ENCODE measurements at places on chromosomes 2 and 18.
A peak's percentile ranks its signal among the peaks of the same experiment; 100 is the strongest.

GRCh38 chr2:127096718-127097470 is 10.1 kb downstream of the BIN1 start:
- no peak for DNase-seq

GRCh38 chr2:177629357-177630024 is 236.9 kb downstream of the AGPS start:
- DNase-seq: no peak

DNA sequence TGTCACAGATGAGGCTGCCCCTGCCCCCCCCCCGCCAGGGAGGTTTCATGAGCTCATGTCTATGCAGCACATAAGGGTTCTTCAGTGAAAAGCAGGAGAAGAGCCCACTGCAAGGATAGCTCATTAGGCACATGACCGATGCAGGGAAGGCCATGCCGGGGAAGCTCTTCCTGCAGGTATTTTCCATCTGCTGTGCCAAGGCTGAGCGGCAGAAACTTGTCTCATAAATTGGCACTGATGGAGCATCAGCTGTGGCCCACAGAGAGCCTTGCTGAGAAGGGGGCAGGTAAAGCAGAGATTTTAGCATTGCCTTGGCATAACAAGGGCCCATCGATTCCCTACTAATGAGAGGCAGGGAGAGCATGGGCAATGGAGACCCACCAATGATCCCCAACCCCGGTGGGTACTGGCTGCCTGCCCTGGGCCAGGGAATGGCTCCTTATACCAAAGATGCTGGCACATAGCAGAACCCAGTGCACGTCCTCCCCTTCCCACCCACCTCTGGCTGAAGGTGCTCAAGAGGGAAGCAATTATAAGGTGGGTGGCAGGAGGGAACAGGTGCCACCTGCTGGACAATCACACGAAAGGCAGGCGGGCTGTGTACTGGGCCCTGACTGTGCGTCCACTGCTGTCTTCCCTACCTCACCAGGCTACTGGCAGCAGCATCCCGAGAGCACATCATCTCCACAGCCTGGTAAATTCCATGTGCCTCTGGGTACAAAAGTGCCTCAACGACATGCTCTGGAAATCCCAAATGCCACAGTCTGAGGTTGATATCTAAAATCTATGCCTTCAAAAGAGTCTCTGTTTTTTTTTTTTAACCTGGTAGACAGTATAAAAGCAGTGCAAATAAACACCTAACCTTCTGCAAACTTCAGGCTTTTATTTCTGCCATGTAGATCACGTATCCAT is 41.4 kb downstream of the STEAP3 start:
- no peak for DNase-seq

GRCh38 chr2:100919316-100919715 is 82.8 kb upstream of the RPL31 start:
- DNase-seq: no peak

DNA sequence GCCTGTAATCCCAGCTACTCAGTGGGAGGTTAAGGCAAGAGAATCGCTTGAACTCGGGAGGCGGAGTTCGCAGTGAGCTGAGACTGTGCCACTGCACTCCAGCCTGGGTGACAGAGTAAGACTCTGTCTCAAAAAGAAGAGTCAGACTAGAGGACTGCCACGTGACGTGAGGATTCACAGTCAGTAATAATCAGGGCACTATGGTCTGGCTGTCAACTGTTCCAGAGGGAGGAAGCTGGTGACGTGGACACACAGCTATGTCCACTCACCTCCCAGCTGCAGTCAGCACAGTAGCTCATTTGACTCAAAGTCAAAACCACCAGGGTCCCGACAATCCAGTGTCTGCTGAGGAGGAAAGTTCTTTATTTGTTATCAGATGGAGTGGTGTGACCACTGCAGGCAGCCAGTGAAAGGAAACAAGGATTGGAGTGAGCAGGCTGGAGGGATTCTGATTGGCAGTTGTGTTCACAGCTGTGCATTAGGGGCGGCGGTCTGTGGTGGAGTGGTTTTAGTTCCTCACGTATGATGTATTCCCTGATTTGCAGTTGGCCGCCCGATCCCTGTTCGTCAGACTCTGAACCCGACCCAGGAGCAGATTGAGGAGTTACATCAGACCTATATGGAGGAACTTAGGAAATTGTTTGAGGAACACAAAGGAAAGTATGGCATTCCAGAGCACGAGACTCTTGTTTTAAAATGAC is 37.9 kb downstream of the MOGAT1 start:
- no peak for DNase-seq

- no peak for DNase-seq
Observed at GRCh38 chr2:30172627-30173026, 25.8 kb downstream of the YPEL5 start.

GRCh38 chr2:81247648-81248047 is 943.1 kb upstream of the LRRTM1 start:
- no peak for DNase-seq

- DNase-seq: no peak
Observed at GRCh38 chr2:136219963-136220362, 102.0 kb upstream of the CXCR4 start.

- no peak for DNase-seq
Observed at GRCh38 chr2:120298173-120298835, 45.7 kb downstream of the RALB start.

DNA sequence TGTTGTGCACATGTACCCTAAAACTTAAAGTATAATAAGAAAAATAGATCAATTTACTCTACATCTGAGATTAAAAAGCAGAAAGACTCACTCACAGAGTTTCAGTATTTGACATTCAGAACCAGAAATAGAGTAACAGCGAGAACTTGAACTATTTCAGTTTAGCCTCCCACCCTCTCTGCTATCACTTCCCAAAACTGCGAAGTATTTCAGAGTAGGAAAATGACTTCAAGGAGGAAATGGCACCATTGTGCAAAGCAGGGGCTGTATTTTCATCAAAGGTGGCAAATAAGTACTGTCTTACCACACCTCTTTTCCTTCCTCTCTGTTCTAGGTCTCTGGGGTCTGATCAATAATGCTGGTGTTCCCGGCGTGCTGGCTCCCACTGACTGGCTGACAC is 13.6 kb downstream of the DHRS9 start:
- no peak for DNase-seq

DNA sequence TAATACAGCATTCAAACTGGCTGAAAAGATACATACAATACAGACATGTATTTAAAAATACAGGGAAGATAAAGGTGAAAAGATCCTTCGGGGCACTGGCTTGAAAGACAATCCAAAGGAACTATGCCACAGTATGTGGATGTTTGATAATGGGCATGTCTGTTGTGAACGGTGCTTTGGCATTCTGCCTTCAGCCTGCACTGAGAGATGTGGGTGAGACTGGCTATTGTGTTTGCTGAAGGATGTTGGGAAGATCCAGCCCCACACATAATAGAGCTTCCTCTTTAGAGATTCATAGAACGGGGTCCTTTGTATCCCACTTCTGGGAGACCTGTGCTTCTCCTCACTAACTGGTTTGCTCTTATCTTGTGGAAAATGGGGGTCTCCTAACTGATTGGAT is 65.1 kb upstream of the CXCR4 start:
- no peak for DNase-seq

DNA sequence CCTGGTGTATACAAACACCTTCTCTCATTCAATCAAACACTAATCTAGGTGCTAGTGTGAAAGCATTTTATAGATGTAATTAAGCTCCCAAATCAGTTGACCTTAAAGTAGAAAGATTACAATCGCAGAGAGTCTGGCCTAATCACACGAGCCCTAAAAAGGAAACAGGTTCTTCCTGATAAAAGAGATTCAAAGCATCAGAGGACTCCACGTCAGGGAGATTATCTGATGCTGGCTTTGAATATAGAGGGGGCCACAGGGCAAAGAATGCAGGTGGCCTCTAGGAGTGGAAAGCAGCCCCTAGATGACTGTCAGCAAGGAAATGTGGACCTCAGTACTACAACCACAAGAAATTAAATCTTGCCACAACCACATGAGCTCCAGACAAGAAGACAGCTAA is 28.2 kb upstream of the ZC3H15 start:
- no peak for DNase-seq

GRCh38 chr2:102895376-102895775 is 133.5 kb downstream of the TMEM182 start:
- DNase-seq: no peak

- no peak for DNase-seq
Observed at GRCh38 chr2:74081030-74081762, 66.5 kb downstream of the BOLA3 start.

GRCh38 chr2:225013425-225014365 is 28.6 kb downstream of the DOCK10 start:
- DNase-seq: no peak

DNA sequence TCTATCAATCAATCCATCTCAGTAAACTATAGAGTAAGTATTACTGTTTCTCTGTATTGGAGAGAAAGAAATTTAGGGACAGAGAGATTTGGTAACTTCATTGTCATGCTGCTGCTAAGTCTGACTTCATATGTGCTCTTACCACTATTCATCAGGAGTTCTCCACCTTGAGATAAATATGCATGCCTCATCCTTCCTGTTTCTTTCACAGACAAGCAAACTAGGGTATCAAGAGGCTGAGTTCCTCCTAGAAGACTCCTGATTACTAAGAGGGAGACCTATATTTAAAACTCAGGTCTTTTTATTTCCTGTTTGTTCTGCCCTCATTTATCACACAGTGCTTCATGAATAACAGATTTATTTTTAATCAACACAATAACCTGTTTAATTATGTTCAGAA is 34.1 kb downstream of the RIT2 start:
- DNase-seq: no peak

DNA sequence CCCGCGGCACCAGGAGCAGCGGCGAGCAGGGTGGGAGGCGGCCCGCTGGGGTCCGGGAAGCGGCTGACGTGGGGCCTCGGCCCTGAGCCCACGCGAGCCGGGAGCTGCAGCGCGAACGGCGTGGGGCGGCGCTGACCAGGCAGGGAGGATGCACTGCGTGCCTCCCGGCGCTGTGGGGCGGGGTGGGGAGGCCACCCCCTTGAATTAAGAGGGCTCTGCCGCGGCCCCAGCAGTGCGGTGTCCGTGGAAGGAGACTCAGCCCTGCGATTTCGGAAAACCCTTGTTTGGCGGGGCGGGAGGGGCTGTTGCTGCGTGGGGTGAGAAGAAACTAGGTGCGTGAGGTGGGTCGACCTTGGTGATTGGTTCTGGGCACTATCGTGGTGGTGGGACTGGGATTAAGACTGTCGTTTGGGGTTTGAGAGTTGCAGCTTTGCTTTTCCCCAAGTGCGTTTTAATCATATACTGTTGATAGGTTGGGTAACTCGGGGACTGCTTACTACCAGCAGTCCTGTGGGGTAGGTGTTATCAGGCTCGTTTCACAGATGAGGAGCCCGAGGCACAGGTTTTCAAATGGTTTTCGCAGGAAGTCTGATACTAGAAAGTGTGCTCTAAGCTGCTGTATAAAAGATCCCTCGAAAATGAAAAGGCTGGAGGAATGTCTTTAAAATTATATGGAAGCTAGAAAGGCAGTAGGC is 722 bp downstream of the ACSL3 start:
- peak; percentile 11 for DNase-seq

GRCh38 chr18:58756596-58757240 is 85.5 kb downstream of the MALT1 start:
- DNase-seq: no peak

DNA sequence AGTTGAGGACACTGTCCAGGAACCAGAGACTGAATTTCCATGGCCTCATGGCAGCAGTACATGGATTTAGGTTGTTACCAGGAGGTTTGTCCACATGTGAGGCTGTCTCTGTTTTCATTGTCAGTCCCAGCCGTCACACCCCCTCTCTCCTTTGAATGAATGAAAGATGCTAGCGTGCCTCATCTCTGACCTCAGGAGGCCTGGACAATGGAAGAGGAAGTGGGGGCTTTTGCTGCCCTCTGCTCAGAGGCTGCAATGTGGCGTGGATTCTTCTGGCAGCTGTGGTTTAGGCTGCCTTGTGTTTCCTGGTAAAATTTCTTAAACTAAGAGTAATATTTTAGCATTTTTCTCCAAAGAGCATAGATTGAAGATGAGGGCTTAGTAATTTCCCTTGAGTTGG is 47.5 kb downstream of the RAB31 start:
- DNase-seq: no peak

- no peak for DNase-seq
Observed at GRCh38 chr2:161117506-161117905, 42.7 kb upstream of the TANK start.

GRCh38 chr2:20448246-20448976 is 1.5 kb downstream of the RHOB start:
- DNase-seq: no peak

DNA sequence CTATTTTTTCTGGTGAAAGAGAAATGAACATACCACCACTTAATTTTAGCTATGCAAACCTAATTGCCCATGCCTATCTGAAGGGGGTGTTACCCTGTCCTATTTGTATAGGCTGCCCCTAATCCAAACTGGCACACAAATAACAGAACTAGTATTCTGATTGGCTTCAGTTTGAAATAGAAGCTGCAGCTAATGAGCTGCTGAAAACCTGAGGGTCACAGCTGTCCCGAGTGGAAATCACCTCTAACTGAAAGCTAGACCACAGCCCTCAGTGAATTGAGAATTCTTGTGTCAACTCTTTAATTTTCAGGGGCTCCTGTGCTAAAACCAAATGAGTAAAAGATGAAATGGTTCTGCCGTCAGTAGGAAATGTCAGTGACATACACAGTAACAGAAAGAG is 28.7 kb downstream of the CCDC141 start:
- no peak for DNase-seq

- no peak for DNase-seq
Observed at GRCh38 chr2:179511105-179511789, 246.6 kb upstream of the SESTD1 start.

DNA sequence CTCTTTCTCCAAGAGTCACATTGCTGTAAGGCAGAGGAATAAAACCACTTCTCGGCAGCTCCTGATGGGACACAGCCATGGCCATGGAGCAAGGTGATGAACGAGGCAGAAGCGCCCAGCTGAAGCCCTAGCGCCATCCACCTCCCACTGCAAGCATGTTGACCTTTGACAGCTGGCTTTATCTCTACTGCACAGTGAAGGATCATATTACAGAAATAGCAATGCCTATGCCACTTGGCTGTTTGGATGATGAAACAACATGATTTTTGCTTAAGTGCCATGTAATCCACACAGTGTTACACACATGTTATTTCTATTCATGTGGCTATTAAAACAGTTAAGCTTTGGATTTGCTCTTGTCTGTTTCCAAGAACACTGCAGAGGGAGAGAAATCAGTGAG is 167.7 kb downstream of the VAPA start:
- no peak for DNase-seq

GRCh38 chr2:120761164-120761861 is 25.6 kb downstream of the GLI2 start:
- DNase-seq: no peak

DNA sequence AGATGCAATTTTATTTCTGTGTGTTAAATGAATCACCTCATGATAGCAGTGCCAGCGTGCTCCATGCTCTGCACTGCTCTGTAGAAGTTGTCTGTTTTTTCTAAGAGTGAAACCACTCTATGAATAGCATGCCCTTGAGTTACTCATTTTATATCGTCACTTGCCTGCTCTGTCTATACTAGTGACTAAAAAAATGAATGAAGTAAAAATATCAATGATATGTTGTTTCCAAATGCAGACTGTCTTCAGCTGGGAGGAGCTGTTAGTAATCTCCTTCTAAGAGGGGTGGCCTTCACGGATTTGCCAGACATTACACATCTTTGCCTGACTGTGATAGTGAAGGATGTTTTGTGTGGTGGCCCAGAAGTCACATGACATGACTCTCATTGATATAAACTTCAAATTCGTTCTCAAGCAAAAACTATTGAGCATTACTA is 852.1 kb downstream of the CNTNAP5 start:
- no peak for DNase-seq

GRCh38 chr2:218005028-218005427 is 2.2 kb upstream of the TNS1 start:
- DNase-seq: no peak

- DNase-seq: no peak
Observed at GRCh38 chr18:3653263-3653850, 203.4 kb downstream of the TGIF1 start.
